Activated T-helper 2 cell treated with anti-CD3 and anti-CD28 coated beads, Interferon-gamma antibody, Interleukin-2, Interleukin-4, amounts not matched to agents 10 μg/mL and 5 μg/mL and 100 μg/mL, durations not matched to agents 14 hours and 24 hours and 36 hours (primary cell): ENCODE measurements at places on chromosomes 5 and 9. TPM values are rescaled to one million over a fixed set of nuclear protein-coding genes. Genes with fewer than 3 reads are reported as not detected.

- peaks cover 20% of the 10 kb centered on the region for H3K4me1 ChIP-seq
- H3K4me3 ChIP-seq, result no peak overlapping the region
- no peak for DNase-seq
- H3K27ac ChIP-seq, result no peak overlapping the region
- no peaks in the 10 kb centered on the region for H3K36me3 ChIP-seq
These were observed 118.0 kb upstream of the RAI14 start for GRCh38 chr5:34538026-34538672.

DNA sequence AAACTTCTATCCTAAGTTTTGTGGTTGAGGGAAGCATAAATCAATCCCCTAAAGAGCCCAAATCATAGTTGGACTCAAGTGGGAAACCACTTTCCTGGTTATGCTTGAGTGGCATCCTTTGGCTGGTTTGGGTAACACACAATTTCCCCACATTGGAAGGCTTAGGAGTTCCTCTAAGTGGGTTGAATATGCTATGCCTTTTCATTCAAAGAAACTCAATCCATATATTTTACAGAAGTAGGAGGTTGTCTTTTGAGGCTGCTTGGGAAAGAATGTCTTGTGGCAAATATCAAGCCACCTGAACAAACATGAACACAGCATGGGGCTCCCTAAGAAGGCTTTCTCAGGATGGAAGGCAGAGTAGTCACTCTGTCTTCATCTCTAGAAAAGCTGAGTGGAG lies 121.1 kb downstream of the SPATA31D1 start:
- DNase-seq, result no peak
- no peak overlapping the region for H3K4me3 ChIP-seq
- H3K36me3 ChIP-seq, result no peaks in the 10 kb centered on the region

DNA sequence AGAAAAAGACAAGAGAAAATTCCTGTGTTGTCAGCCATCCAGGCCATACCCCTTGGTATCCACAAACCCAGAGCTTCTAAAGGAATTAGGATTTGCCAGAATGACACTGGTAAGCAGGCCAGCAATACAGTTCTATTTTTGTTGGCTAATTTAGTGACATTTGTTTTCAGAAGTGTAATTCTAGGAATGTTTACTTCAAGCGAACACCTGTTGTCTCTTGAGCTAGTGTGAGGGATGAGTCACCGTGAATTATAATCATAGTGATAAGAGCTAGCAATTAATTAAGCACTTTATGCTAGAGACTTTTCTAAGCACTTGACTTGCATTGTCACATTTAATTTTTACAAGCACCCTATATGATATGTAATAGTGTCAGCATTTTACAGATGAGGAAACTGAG lies 99.2 kb downstream of the PRKACG start:
- no peak overlapping the region for H3K4me3 ChIP-seq
- H3K4me1 ChIP-seq, result peaks cover 42% of the 10 kb centered on the region
- no peak overlapping the region for H3K27ac ChIP-seq
- no peaks in the 10 kb centered on the region for H3K27me3 ChIP-seq
- peaks cover 61% of the 10 kb centered on the region for H3K36me3 ChIP-seq

CCNJL gene
- not detected in 2 replicates for total RNA-seq

RASA1 gene
- total RNA-seq, result 21.1 and 21.9 TPM in 2 replicates
